ENCODE measurements at places on chromosomes 5 and 9. TPM values are rescaled to one million over a fixed set of nuclear protein-coding genes. Genes with fewer than 3 reads are reported as not detected.
A peak's percentile ranks its signal among the peaks of the same experiment; 100 is the strongest.

MEGF10 gene
- polyA plus RNA-seq, result 0.68 TPM

GRCh38 chr9:13432904-13433303 is 153.4 kb upstream of the MPDZ start:
- DNase-seq, result no peak

ZNF366 gene
- polyA plus RNA-seq, result 1.3 TPM

DNA sequence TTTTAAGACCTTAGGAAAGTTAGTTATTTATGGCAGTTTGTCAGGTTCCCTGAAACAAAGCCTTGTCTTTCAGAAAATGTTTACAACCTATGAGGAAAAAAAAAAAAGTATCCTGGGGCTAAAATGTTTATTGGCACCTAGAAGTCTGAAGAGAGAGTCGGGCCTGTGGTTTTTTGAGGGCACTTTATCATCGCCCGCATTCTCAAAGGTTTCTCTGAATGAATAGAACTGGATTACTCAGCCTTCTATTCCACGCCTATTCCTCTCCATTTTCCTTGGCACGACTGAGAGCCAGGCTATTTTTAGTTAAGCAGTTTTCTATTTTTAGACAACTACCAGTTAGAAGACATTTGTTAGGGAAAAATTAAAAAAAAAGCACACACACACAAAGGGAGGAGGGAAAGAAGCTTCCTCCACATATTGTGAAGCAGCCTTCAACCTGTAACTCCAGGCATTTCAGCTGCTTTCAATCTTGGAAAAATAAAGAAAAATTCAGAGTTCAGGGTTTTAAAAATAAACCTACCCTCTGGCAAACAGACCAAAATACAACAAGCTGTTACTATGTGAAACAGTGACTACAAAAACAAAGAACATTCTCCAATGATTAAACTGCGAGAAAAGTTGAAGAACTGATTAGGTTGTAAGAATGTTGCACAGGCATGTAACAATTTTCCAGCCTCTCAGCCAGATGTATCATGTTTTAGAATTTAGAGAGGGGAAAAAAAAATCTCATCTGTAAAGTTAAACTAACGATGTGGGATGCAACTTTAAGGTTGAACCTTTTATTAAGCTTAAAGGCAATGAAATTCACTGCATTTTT is 97.0 kb downstream of the MEF2C start:
- DNase-seq, result no peak

UQCRQ gene
- polyA plus RNA-seq, result 760 TPM

DNA sequence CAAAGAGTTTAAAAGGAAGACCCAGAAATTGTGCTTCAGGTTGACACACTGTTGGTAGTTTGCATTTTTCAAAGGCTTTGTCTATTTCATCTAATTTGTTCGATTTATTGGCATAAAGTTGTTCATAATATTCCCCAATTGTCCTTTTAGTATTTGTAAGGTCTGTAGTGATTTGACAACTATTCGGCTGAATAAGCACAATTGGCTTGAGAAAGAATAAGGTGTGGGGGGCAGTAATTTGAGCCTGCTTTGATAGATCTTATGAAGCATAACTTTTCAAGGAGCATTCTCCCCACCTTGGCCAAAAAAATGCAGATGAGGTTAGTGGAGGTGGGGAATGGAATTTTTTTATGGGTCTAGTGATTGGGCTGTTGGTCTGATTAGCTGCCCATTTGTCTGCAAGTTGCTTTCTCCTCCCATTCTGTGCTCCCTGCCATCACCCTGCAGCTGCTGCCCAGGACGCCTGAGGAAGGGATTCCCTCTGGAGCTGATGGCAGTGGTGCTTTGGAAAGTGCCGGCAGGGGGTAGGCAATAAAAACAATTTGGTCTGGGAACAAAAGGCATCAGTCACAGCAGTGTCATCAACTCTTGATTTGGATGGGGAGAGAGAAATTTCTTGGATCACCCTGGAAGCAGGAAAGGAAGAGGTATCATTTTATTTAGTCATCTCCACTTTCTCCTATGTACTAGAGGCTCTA is 26.6 kb downstream of the WNT8A start:
- DNase-seq, result no peak

GRCh38 chr5:159017786-159018185 is 81.9 kb downstream of the EBF1 start:
- peak; percentile 62 for DNase-seq

- DNase-seq, result no peak
Measured at GRCh38 chr9:2967766-2968165, 123.9 kb upstream of the PUM3 start.

GRCh38 chr5:61329550-61330128 is 2.4 kb upstream of the ZSWIM6 start:
- DNase-seq, result no peak

GRCh38 chr5:56620903-56621677 is 194.3 kb upstream of the MAP3K1 start:
- no peak for DNase-seq

IQGAP2 gene
- 0.52 TPM for polyA plus RNA-seq

OCLN gene
- 0.06 TPM for polyA plus RNA-seq

AGPAT2 gene
- polyA plus RNA-seq, result 25.9 TPM

GRCh38 chr9:134891713-134892112 is 11.1 kb downstream of the FCN2 start:
- no peak for DNase-seq

HTR4 gene
- 0.01 TPM for polyA plus RNA-seq

DNA sequence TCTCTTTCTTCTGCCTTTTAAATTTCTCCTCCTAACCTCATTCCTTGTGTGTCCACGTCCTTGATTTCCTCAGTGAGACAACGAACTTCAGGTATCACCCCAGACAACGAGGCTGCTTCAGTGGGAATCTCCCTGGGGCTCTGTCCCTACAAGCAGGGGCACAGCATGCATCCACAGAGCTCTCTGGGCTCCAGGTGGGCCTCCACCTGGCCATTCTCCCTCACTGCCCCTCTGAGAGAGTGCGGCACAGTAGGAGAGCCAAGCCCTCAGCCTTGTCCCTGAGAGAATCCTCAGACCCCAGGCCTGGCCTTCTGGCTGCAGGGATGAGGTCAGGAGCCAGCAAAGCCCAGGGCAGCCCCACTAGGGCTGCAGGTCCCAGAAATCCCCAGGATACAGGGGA is 105.3 kb downstream of the LHFPL2 start:
- no peak for DNase-seq

DNA sequence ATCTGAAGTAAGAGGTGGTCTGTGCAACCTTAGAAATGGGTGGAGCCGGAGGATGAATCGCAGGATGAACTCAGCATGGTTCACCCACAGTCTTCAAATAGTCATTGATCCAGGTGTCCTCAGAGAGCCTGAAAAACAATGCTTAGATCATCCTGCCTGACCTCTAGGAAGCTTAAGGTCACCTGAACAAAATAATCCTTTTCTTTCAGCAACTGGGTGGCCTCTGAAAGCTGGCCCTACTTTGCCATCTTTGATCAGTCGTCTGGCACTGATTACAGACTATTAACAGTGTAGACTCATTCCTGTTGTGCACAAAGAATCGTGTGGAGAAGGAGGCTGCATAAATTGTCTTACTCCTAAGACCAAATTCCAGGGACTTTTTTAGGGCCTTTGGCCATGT is 50.7 kb downstream of the PIP5K1B start:
- DNase-seq, result no peak

MCIDAS gene
- not detected for polyA plus RNA-seq

DNA sequence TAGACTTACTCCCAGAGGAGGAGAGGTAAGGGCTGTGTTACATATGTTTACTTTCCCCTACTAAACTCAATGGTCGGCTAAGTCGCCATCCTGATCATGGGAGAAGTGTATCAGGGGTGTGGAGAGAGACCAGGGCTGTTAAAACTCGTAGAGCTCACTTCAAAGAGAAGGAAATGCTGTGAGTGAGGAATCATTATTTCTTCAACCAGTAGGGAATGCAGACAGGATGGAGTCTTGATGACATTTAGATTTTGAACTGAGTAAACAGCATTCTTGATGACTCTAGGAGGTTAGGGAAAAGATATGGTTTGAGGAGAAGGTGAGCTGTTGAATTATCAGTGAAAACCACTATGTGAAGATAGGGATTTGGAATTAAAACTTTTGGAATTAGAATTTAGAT is 17.3 kb downstream of the RECK start:
- DNase-seq, result no peak

DNA sequence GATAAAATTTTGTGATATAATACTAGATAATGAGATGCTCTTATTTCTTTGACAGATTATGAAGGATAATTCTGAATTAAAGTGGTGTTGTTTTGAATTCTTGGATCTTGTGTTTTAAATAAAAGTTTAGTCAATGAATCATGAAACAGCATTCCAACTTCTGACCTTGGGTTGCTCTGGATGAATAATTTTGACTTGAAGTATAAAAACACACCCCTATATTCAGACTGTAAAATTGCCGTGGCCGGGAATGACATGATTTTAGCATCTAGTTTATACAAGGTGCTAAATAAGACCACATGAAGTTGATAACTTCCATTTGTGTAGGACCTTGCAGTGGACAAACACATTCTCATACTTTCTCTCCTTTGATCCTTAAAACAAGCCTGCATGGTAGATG is 67.2 kb upstream of the DAP start:
- DNase-seq, result no peak

GRCh38 chr5:160097991-160098390 is 21.3 kb downstream of the PWWP2A start:
- no peak for DNase-seq

DNA sequence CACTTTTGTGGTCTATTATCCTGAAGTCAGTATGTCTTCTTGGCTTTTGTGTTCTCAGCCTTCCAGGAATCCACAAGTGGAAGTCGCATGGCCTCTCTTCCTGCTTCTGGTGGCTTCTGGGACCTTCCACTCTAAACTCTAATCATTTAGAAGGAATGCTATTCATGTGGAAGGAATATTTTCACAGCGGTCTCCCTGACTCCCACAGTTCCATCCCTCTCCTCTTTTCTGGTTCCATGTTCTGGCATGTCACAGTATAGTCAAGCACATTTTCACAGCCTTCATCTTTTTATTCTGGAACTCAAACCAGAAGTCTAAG is 7.3 kb upstream of the RAI14 start:
- DNase-seq, result no peak

GRCh38 chr5:132103332-132103951 is 29.9 kb downstream of the CSF2 start:
- DNase-seq, result peak; percentile 84

- peak; percentile 35 for DNase-seq
Measured at GRCh38 chr5:1850324-1851154, 32.2 kb downstream of the IRX4 start.

Measured in psoas muscle (tissue), 8 donors.